ENCODE measurements at places on chromosomes 4 and X. TPM values are rescaled to one million over a fixed set of nuclear protein-coding genes. Genes with fewer than 3 reads are reported as not detected.

ADAD1 gene
- polyA plus RNA-seq, result not detected

CYBB gene
- polyA plus RNA-seq, result not detected

VCX3A gene
- not detected for polyA plus RNA-seq

SATL1 gene
- polyA plus RNA-seq, result not detected

GC gene
- not detected for polyA plus RNA-seq

CFAP299 gene
- polyA plus RNA-seq, result 1.2 TPM

MAGEA11 gene
- polyA plus RNA-seq, result not detected

NXF2B gene
- polyA plus RNA-seq, result not detected

- no peak for DNase-seq
Measured at GRCh38 chrX:131316260-131316659, 27.2 kb upstream of the IGSF1 start.

- no peak for DNase-seq
Measured at GRCh38 chr4:160685729-160686128, 1478.1 kb downstream of the FSTL5 start.

DNA sequence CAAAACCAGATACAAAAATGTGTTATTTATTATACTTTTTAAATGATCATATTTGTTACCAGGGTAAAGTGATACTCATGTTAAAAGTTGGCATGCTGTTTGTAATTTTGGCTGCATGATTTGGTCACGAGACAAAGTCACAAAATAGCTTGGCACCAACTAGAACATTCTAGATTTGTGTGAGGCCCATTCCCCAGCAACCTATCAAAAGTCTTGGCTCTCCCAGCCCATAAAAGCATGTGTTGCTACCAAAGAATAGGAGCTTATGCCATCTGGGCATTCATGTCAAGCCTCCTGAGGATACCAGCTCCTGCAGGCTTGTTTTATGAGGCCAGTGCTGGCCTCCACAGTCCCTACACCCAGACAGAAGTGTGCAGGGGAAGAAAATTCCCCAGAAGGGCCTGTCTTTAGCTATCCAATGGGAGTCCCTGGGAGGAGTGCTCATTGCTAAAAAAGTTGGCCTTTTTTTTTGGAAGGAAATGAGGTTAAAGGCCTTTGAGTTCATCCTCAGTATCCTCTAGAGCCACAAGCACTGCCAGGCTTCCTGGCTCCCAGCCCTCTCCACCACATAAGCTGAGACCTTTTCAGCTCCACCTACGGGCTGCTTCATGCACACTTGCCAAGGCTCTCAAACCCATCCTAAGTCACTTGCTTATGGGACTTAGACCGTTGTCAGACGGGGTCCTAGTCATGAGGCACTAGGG lies 211.9 kb upstream of the EOLA2 start:
- DNase-seq, result no peak

DNA sequence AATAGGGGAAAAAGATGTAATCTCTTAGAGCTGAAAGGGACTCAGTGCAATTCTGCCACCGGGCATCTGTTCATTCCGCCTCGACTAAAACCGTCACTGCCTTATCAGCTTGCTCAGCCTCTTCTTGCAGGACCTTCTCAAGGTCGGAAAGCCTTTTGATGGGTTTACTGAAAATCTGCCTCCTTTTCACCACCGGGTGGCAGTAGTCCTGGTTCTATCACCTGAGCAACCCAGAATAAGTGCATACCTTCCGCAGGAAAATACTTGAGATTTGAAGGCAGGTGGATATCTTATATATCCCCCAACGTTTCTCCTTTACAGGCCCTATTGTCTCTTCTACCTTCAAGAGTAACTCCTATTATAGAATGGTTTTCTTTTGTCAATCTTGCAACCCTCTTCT lies 103.4 kb upstream of the PAK3 start:
- peak; percentile 19 for DNase-seq

DNA sequence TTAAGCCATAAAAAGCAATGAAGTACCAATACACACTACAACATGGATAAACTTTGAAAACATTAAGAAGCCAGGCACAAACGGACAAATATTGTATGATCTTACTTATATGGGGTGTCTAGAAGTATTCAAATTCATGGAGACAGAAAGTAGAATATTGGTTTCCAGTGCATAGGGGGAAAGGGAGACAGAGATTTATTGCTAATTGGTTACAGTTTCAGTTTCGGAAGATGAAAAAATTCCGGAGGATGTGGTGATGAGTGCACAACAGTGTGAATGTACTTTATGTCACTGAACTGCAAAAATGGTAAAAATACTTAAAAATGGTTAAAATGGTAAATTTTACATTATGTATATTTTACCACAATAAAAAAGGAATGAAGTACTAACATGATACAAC lies 5.1 kb upstream of the PRDX4 start:
- no peak for DNase-seq

DNA sequence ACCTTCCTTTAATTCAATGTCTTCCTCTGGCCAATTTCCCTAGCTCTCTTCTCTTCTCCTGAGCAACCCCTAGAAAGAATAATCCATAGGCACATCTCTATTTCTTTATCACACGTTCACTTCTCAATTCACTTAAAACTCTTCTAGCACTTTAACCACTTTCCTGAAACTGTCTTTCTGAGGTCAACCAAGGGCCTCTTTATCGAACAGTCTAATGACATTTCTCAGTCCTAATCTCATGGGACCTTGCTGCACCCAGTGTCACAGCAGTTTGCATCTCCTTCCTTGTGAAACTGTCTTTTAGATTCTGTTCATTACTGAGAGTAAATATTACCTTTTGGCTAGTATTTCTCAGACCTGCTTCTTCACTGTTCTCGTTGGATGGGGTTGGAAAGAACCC lies 285.3 kb upstream of the RASGEF1B start:
- no peak for DNase-seq

- DNase-seq, result no peak
Measured at GRCh38 chr4:36189511-36190226, 54.6 kb downstream of the ARAP2 start.

DNA sequence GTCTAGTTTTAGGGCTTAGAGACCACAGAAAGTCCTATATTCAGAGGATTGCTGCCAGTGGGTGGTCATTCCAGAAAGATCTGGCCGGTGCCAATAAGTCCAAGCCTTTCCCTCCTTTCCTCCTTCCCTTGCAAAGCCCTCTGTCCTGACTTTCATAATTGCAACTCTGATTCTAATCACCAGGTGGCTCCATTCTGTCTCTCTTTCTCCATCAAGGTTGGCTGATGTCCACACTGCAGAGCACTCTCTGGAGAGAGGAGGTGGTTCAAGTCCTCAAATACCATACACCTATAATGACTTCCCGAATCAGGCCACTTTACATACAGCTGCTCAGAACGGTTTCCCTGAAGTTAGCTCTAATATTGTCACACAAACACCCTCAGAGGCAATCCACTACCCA lies 22.4 kb upstream of the ARMCX4 start:
- DNase-seq, result peak; percentile 52

DNA sequence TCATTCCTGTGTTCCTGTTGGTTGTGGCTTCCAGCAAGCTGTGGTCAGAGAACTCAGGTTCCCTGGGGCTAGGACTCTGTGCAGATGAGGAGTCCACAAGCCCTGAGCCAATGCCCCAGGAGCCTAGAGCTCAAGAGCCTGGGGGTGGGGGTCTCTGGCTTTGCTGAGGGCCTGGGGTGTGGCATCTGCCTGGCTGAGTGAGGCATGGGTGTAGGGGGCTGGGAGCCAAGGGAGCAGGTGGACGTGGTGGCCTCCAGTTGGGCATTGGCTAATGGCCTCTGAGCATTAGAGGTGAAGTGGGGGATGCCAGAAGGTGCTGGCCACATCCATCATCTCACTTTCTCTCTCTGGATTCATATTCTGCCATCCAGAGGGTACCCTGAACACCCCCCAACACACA lies 5.3 kb upstream of the MAMLD1 start:
- no peak for DNase-seq

GRCh38 chrX:135914404-135914803 lies 20.9 kb downstream of the SAGE1 start:
- no peak for DNase-seq

GRCh38 chrX:340121-340520 lies 21.5 kb upstream of the GTPBP6 start:
- DNase-seq, result no peak

GRCh38 chr4:153465615-153466080 lies 512 bp upstream of the TMEM131L start:
- peak; percentile 75 for DNase-seq

DNA sequence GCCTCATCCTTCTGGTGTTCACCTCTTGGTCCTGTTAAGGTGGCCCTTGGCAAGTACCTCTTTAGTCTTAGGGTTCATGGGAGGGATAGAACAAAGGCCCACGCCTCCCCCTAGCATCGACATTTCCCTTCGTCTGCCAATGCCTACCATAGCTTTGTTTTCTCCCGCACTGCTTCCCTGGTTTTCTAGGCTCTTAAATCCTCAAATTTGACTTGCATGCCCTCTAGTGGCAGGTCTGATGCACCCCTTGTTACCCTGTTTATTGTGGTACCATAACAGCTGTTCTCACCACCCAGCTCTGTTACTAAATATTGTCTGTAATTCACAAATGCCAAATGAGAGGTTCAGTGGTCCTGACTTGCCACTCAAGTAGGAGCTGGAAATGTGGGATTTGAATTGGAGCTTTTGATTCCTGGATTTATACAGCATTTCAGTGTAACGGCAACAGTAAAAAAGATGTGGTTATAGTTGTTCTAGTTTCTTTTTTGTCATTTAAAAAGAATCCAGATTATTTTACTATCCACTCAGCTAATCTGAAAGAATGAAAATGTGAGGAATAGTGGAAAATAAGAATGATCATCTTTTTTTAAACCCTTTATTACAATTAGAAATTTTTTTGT lies 100.1 kb downstream of the REPS2 start:
- DNase-seq, result peak; percentile 70

DNA sequence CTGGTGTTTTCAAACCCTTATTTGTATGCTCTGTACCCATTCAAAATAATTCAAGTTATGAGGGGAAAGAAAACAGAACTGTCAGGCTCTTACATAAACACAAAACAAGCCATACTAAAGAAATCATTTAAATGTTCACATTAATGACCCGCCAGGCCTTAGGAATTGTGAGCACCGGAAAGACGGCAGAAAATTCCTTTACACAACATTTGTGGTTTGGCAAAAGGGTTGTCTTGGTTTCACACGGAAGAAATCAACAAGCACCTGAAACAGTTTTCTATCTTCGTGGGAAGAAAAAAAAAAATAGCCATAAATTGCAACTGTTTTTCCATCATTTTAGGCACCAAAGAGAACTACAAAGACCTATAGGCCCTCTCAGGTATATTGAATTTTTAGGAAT lies 188.5 kb upstream of the FTHL17 start:
- no peak for DNase-seq

DNA sequence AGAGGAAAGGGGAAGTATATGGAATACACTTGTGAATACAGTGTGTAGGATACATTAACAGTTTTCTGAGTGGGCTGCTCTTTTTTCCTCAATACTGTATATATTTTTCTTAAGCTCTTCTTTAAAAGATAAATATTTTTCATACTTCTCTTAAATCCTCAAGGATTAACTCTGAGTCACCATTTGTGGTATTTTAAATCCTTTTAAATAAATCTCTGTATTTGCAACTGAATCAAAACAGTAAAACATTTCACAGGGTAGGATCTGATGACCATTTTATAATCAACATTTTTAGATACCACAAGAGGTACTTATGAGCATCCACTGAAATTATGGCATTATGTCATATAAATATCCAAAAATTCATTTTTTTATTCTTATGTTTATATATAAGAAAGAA lies 87.6 kb downstream of the GAB1 start:
- DNase-seq, result peak; percentile 32

DNA sequence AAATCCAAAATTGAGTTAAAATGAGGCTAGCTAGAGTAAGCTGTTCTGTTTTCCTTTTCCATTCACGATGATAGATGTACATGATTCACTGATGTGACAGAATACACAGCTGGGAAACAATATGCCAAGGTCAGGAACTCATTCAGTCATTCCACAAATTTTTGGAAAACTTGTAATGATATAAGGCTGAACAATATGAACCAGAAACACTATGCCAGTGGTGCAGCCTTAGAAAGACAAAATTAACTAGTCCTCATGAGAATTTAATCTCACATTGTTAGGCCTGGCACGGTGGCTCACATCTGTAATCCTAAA lies 50.0 kb upstream of the NDST3 start:
- no peak for DNase-seq

DNA sequence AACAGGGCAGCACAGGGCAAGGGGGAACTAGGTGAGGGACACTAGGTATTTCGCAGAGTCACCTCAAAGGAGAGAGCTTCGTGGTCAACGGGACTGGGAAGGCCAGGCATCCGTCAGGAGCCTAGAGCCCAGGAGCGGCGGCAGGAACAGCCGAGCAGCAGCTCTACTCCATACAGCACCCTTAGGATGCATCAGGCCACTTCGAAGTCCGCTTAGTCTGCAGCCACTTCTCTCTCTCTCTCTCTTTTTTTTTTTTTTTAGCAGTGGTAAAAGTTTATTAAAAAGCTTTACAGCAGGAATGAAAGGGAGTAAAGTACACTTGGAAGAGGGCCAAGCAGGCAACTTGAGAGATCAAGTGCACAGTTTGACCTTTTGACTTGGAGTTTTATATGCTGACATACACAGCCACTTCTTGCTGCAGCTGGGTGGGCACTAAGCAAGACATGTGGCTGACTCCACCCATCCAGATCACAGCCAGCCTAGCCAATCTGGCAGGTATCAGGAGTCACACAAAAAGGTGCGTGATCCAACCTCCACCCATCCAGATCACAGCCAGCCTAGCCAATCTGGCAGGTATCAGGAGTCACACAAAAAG lies 209.7 kb upstream of the RADX start:
- no peak for DNase-seq

DNA sequence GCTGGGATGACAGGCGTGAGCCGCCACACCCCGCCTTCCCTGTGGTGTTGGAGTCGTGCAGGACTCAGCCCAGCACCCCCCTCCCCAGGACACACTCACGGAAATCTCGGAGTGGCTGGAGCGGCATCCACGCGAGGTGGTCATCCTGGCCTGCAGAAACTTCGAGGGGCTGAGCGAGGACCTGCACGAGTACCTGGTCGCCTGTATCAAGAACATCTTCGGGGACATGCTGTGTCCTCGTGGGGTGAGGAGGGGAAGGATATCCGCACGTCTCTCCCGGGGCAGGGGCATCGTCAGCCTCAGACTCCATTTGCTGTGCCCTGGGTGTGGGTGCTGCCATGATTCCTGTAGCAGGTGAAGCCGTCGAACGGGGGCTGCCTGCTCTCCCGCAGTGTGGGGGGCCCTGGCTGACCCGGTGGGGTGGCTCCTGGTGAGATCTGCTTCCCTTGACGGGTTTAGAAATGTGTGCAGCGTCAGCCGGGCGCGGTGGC lies 10.3 kb downstream of the PLCXD1 start:
- no peak for DNase-seq

DNA sequence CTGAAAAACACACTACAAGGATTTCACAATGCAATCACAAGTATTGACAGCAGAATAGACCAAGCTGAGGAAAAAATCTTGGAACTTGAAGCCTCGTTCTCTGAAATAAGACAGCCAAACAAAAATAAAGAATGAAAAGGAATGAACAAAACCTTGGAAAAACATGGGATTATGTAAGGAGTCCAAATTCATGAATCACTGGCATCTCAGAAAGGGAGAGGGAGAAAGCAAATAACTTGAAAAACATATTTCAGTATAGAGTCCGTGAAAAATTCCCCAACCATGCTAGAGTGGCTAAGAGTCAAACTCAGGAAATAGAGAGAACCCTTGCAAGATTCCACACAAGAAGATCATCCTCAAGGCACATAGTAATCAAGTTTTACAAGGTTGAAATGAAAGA lies 178.5 kb upstream of the CTSO start:
- DNase-seq, result peak; percentile 10

GRCh38 chr4:47669946-47670345 lies 167.9 kb downstream of the CORIN start:
- DNase-seq, result no peak

- DNase-seq, result no peak
Measured at GRCh38 chr4:20287246-20287645, 35.5 kb downstream of the SLIT2 start.

Measured in GM23248 (cell line).